ENCODE measurements at places on chromosomes 7 and 10. TPM values are rescaled to one million over a fixed set of nuclear protein-coding genes. Genes with fewer than 3 reads are reported as not detected.

The SPDYE16 gene
- total RNA-seq, result not detected

- no peak overlapping the region for H3K4me3 ChIP-seq
- H3K36me3 ChIP-seq, result no peaks in the 10 kb centered on the region
- no peak for DNase-seq
- no peaks in the 10 kb centered on the region for H3K4me1 ChIP-seq
- peaks cover 8% of the 10 kb centered on the region for H3K27me3 ChIP-seq
- no peak overlapping the region for H3K27ac ChIP-seq
These were observed 114.7 kb upstream of the FAM171A1 start for GRCh38 chr10:15485684-15486316.

DNA sequence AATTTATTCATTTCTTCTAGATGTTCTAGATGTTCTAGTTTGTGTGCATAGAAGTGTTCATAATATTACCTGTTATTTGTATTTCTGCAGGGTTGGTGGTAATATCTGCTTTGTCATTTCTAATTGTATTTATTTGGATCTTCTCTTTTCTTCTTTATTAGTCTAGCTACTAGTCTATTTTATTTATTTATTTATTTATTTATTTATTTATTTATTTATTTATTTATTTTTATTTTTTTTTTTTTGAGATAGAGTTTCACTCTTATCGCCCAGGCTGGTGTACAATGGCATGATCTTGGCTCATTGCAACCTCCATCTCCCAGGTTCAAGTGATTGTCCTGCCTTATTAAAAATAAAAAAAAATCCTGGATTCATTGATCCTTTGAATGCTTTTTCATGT lies 114.8 kb upstream of the THSD7A start:
- no peak overlapping the region for H3K4me3 ChIP-seq
- H3K27ac ChIP-seq, result no peak overlapping the region
- DNase-seq, result no peak
- no peaks in the 10 kb centered on the region for H3K36me3 ChIP-seq
- no peaks in the 10 kb centered on the region for H3K27me3 ChIP-seq
- no peaks in the 10 kb centered on the region for H3K4me1 ChIP-seq

The JAKMIP3 gene
- total RNA-seq, result 6.6 TPM

GRCh38 chr10:120990831-120991230 lies 139.7 kb downstream of the WDR11 start:
- H3K36me3 ChIP-seq, result peaks cover 4% of the 10 kb centered on the region
- no peak overlapping the region for H3K4me3 ChIP-seq
- no peak for DNase-seq
- no peak overlapping the region for H3K27ac ChIP-seq
- H3K4me1 ChIP-seq, result peaks cover 5% of the 10 kb centered on the region

The AKR1C4 gene
- not detected for total RNA-seq

- DNase-seq, result no peak
- no peaks in the 10 kb centered on the region for H3K4me1 ChIP-seq
- no peak overlapping the region for H3K4me3 ChIP-seq
- H3K36me3 ChIP-seq, result no peaks in the 10 kb centered on the region
- H3K27ac ChIP-seq, result no peak overlapping the region
These were observed 46.7 kb upstream of the RAB18 start for GRCh38 chr10:27457261-27457945.

The ZPBP gene
- not detected for total RNA-seq

The VAX1 gene
- total RNA-seq, result not detected

The CAV1 gene
- 2.7 TPM for total RNA-seq

The GHRHR gene
- total RNA-seq, result not detected

- H3K27ac ChIP-seq, result no peak overlapping the region
- no peak for DNase-seq
- peaks cover 7% of the 10 kb centered on the region for H3K4me1 ChIP-seq
- peaks cover 22% of the 10 kb centered on the region for H3K27me3 ChIP-seq
These were observed 24.8 kb upstream of the PLPP4 start for GRCh38 chr10:120432209-120432608.

The NCAPG2 gene
- total RNA-seq, result 134 TPM

- peaks cover 51% of the 10 kb centered on the region for H3K27me3 ChIP-seq
These were observed 75.1 kb downstream of the EMX2 start for GRCh38 chr10:117617659-117618058.

DNA sequence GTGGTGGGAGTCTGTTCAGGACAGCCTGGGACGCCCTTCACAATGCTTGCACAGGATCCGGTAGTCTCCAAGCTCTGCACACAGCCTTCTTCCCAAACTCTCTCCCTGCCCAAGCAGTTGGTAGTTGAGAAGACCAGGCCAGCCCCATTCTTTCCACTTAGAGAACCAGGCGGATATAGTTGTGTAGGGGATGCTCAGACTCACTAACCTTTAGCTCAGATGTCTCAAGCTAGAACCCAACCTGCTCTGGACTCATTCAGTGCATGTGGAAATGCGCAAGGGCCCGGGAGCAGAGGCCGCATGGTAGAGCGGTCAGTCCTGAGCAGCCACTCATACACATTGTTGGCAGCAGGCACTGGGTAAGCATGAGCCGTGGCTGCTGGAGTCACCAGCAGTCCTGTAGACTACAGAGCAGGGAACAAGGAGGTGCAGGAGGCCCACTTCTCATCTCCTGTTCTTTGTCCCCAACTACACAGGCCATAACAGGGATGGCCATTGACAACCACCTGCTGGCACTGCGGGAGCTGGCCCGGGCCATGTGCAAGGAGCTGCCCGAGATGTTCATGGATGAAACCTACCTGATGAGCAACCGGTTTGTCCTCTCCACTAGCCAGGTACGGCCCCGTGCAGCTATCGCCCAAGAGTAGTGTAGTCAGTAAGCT lies 17.2 kb upstream of the C10orf53 start:
- H3K36me3 ChIP-seq, result peaks cover 10% of the 10 kb centered on the region
- H3K4me3 ChIP-seq, result no peak overlapping the region
- DNase-seq, result no peak
- no peaks in the 10 kb centered on the region for H3K27me3 ChIP-seq
- no peak overlapping the region for H3K27ac ChIP-seq
- no peaks in the 10 kb centered on the region for H3K4me1 ChIP-seq

GRCh38 chr10:111200505-111201186 lies 123.8 kb downstream of the ADRA2A start:
- no peak overlapping the region for H3K27ac ChIP-seq
- H3K36me3 ChIP-seq, result no peaks in the 10 kb centered on the region
- H3K4me1 ChIP-seq, result no peaks in the 10 kb centered on the region

The TET1 gene
- total RNA-seq, result 0.69 TPM

The SLC26A5 gene
- total RNA-seq, result not detected

The TPK1 gene
- 31.3 TPM for total RNA-seq

The MEIG1 gene
- not detected for total RNA-seq

Data from activated T-cell treated with anti-CD3 and anti-CD28 coated beads, Interleukin-2, amount 50 U/mL, for 72 hours (primary cell).